ENCODE measurements at places on chromosomes 1 and 21.

- no peak for DNase-seq
Observed at GRCh38 chr1:44576456-44577150, 97.7 kb downstream of the TMEM53 start.

DNA sequence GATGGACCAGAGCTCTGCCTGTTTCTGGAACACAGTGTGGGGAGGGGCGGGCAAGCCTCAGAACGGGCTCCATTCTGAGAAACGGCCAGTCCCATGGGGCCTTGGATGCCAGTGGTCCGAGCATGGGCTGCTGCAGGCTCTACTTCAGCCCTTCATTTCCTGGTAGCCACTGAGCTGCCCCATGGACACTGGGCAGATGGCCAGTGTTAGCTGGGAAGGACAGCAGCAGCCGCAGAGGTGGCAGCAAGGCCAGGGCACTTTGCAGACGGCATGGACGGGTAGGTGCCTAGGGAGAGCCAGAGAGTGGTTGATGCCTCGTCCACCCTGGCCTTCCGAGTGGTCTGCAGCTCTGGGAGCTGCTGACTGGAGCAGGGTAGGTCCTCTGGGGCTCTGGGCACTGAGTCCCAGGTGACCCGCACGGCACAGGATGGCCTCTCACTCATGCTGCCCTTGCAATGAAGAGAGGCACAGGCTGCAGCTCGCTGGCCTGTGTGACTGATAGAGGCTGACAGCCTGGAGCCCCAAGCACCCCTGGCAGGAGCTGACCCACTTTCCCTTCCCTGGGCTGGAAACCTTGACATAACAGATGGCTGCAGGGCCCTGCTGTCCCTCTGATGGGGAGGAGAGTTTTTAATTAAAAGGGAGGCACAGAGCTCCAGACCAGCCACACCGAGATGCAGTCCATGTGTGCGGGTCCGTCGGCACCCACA is 87.7 kb upstream of the COL6A1 start:
- DNase-seq = no peak

DNA sequence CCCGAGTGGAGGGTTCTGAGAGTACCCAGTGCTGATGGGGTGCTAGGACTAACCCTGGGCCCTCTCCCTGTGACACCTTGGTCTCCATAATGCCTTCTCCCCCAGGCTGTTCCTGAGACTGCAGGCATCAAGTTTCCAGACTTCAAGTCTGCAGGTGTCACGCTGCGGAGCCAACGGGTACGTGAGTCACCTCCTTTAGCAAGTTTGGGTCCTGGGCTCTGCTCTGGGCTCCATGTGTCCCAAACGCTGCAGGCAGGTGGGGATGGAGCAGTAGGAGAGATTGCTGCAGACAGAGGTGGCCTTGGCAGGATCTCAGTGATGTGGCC is 6.0 kb downstream of the DMAP1 start:
- no peak for DNase-seq

- DNase-seq = no peak
Observed at GRCh38 chr1:167683226-167683625, 38.6 kb upstream of the MPZL1 start.

- DNase-seq = no peak
Observed at GRCh38 chr21:29638761-29639327, 301.0 kb downstream of the GRIK1 start.

DNA sequence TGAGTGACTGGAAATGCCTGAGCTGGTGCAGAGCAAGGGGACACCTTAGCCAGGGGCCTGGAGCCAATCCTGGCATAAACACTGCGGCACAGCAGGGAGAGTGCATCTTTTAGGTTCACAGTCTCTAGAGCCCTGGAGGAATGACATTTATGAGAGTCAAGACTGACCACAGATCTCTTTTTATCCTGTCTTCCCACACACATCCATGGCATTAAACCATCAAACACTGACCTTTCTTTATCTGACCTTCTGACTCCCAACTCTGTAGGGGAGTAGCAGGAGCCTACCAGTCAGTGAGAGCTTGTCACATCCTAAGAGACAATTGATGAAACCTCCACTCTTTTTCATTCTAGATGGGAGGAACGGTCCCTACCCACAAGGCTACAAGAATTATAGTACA is 7.9 kb downstream of the CD34 start:
- DNase-seq = no peak

- peak; percentile 48 for DNase-seq
Observed at GRCh38 chr21:25507522-25507921, 99.8 kb downstream of the MRPL39 start.

GRCh38 chr1:30035522-30036228 is 687.7 kb downstream of the MATN1 start:
- no peak for DNase-seq

- DNase-seq = no peak
Observed at GRCh38 chr1:34975338-34975737, 9.8 kb downstream of the TMEM35B start.

GRCh38 chr1:245546875-245547274 is 392.1 kb downstream of the KIF26B start:
- no peak for DNase-seq

- peak; percentile 52 for DNase-seq
Observed at GRCh38 chr1:231929311-231929710, 302.7 kb downstream of the DISC1 start.

DNA sequence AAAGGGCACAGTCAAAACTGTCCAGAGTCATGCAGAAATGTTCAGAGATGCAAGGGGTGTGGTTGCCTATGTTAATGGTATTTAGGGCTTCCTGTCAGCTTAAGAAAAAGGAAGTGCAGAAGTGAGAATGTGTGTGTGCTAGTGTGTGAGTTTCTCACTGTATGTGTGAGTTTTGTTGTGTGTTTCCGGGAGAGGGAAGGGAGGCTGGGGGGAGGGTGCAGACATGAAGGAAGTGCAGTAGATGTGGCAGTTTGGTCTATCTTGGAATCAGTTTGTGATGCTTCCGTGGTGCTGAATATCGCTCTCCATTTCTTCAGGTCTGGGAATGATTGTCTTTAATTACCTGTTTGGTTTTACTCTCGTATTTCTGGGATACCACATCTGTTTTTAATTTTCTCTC is 16.5 kb upstream of the ATP6V1G3 start:
- no peak for DNase-seq

All from fibroblast of mammary gland (primary cell).